ENCODE measurements at places on chromosomes 4 and X.

GRCh38 chrX:64842492-64842891 is 133.8 kb downstream of the ZC4H2 start:
- DNase-seq: no peak

GRCh38 chr4:84578540-84579402 is 4.2 kb upstream of the CDS1 start:
- no peak for DNase-seq

DNA sequence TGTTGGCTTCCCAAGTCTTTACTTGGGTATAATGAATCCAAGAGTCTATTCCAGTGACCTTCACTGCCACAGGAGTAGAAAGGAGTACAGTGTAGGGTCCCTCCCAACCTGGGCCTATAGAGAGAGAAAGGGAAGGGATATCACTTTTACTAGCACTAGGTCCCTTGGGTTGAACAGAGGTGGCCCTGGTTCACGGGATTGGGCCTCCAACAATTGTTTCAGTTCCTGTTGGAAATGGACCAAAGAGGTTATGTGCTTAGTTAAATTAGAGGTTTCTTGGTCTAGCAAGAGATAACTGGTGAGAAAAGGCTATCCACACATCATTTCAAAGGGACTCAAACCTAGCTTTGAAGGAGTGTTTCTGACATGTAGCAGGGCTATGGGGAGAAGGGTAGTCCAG is 57.1 kb upstream of the MED14 start:
- DNase-seq: no peak

GRCh38 chr4:146456681-146457080 is 65.1 kb downstream of the SLC10A7 start:
- no peak for DNase-seq

DNA sequence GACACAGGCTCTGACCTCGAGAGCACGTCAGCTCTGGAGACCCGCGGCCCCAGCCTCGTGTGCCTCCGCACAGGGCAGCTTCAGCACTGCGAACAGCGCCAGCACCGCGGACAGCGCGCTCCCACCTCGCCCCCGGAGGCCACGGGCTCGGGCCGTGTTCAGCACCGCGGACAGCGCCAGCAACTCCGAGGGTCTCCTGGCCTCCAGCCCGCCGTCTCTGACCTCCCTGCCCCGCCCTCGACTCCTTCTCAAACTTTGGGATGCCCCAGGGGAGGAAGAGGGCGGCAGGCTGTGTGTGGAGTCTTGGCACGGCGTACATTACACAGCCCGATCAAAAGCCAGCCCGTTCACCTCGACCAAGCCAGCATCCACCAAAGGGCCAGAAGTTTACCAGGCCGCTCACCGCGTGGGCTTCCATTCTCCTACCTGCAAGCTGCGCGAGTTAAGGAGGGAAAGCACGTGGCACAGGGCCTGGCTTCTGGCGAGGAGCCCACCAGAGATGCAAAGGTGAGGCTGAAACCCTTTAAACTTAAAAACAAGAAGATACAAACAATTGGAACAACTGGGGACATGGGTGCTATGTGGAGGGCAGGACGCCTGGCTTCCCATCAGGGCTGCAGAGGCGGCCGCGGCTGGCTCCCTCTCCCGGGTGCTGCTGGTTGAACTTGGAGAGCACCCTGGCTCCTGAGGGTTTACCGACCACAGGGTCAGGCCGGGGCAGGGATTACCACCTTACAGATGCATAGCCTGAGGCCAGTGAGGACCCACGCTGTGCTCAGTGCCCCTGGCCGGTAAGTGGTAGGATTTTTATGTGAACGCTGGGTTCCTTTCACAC is 4.5 kb upstream of the NKX1-1 start:
- peak; percentile 45 for DNase-seq

DNA sequence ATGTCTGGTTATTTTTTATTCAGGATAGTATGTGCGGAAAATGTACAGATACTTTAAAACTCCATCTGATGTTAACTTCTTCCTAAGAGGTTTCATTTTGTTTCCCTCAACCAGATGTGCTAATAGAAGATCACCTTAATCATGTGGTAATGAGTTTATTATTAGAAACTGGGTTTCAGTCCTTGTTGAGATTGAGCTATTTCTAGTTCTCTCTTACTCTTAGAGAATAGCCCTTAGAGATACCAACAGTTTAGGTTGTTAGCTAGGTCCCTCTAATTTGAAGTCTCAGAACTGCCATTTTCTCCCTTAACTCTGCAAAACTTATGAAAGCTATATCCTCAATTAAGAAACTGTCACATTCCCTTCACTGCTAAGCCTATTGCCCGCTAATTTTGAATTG is 13.0 kb downstream of the FAM47A start:
- no peak for DNase-seq

- no peak for DNase-seq
Observed at GRCh38 chrX:47272013-47272408, 39.2 kb downstream of the USP11 start.

DNA sequence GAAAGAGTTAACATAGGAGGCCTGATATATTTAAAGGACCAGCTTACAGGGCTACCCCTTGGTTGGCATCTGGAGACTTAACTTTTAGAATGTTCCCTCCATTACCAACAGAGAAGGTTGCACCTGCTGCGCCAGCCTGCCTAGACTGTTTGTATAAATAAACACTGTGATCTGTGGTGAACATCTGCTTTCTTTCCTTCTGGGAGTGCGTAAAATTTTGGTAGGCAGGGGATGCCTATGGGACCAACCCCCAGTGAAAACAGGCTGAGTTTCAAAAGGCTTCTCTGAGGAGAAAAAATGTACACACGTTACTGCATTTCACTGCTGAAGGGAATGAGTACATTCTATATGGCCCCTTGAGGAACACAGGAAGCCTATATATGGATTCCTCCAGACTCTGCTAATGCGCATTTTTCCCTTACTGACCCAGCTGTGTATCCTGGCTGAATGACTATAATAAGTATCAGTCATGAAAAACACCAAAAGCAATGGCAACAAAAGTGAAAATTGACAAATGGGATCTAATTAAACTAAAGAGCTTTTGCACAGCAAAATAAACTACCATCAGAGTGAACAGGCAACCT is 13.8 kb downstream of the CENPC start:
- no peak for DNase-seq

DNA sequence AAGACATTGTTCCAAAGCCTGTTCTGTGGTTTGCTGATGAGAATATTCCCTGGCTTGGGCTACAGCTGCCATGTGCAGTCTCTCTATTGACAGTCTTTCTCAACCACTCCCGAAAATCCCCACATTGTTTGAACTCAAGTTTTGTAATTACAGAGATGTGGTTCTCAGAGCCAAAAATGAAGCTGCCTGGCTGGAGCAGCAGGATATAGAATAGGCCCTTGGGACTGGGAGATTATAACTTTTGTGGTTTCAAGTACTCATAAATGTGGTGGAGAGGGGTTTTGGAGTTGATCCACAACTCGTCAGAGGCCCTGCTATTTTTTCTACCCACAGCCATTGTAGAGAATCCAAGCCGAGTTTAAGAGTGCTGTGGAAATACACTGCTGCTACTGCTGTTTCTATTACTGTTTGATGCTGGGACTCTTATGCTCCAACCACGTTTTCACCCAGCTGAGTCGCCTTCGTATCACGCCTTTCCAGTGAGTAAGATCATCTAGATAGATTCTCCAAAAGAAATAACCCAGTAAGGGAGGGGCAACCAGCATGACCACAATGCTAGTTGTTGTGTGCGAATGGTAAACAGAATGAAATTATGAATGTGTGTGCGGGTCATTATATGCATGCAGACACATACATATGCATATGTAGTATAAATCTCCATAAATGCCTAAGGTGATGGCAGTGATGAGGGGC is 57.1 kb upstream of the ATXN3L start:
- DNase-seq: no peak

DNA sequence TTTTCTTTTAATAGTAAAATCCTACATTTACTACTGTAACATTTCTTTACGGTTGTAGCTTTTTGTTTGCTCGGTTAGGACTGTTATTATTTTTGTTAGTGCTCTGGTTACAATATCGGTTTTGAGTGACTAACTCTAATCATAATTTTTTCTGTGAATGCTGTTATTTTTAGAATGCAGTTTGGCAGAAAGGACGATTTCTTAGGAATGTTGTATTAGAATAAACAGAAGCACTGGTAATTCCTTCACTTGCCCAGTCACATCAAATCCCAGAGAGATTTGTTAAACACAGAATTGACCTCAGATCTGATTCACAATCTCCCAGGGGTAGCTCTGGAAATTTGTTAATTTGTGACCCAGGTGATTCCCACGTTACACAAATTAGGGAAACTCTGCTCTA is 21.7 kb downstream of the DDIT4L start:
- no peak for DNase-seq

- DNase-seq: no peak
Observed at GRCh38 chr4:78949735-78950134, 10.5 kb upstream of the PAQR3 start.

GRCh38 chrX:149312988-149313387 is 192.1 kb downstream of the IDS start:
- no peak for DNase-seq

DNA sequence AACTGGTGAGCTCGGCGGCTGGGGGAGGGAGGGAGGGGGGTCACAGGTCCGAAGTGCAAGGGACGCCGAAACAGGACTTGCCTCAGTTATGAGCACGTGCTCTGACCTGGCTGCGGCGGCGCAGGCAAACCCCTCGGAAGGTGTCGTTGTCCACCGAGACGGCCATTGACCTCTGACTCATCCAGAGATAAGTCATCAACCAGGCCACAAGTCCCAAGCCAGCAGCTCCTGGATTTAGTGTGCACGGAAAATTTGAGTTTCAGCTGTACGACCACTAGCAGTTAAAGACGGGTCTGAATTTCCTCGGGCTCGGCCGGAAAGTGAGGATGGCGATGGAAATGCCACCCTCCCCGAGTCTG is 674 bp downstream of the SH3D19 start:
- no peak for DNase-seq

GRCh38 chr4:21380861-21381260 is 567.7 kb downstream of the KCNIP4 start:
- no peak for DNase-seq

DNA sequence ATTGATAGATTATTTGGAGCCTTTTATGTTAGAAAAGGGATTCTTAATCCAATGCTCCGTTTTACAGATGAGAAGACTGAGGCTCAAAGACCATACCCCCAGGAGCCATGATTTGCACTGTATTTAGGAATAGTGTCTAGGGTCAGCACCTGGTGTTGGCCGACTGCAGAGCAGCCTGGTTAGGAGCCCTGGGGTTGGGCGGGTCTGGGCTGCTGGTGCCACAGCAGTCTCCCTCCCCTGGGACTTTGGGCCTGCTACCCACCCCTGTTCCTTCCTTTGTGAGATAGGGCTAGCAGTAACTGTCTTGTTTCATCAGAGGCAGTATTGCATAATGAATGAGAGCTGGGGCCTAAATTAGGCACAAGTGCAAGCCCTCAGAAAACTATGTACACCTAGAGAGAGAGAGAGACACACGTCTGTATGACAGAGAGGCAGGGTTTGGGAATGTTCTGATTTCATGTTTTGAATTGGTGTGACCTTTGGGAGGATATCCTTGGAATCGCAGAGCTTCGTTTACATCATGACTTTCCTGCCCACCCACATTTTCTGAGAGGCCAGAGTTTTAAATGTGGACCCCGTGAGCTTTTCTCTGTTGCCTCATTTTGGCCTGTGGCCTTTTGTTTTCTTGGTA is 111.7 kb downstream of the PTTG2 start:
- no peak for DNase-seq

DNA sequence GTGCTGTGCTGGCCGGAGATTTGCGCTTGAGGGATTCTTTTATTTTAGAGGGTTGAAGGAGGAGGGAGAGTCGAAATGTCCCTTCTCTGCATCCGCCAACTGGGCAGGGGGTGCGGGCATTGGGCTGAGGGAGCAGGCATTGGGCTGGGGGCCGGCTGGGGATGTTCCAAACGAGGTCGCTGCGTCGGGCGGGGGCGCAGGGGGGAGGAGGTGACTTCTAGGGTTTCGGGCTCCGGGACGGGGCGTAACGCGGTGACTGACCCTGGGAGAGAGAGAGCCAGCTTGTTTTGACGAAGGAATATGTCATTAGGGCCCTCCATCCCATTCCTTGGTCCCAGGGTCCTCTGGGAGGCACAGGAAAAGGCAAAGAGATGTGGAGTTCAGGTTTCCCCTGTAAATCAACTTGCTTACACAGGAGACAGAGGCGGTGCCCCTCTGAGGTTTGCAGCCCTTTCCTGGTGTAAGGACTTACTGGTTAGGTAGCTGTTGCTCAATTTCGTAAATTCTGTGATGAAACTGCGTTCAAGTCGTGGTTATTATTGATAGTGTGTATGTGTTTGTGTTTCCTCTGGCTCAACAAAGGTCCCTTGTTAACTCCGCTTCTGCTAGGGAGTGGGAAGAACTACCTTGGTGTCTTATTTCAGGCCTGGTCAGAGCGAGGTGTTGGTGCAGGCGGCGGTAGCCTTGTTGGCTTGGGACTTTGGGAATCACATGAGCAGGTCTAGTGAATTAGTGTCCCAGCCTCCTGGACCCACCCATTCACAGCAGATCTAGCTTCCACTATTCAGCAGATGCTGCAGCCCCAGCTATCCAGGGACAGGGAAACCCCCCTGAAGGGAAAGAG is 716 bp downstream of the FHIP1A start:
- peak; percentile 8 for DNase-seq

GRCh38 chr4:1843852-1844251 is 12.1 kb downstream of the LETM1 start:
- DNase-seq: no peak

DNA sequence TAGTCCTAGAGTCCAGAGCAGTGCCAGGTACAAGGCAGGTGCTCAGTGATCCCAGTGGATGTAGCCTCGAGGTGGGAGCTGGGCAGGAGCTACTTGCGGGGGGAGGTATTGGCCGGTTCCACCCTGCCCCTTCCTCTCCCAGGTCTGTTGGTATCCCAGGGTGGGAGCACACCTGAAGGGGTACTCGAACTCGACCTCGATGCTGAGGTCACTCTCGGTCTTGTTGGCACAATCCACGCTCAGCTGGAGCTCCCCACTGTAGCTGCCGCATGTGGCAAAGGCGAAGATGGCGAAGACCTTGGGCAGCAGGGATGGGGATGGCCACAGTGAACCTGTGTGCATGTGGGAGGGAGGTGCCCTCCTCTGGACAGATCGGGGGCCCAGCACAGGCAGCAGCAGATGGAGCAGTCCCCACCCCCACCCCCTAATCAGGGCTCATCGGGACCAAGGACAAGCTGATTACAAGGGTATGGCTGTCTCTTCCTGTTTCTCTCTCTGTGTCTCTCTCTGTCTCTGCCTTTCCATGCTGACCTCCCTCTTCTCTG is 2.4 kb downstream of the SYP start:
- no peak for DNase-seq

- DNase-seq: no peak
Observed at GRCh38 chrX:23992431-23992830, 34.6 kb downstream of the KLHL15 start.
